Stimulated activated CD4-positive, alpha-beta T cell treated with anti-CD3 and anti-CD28 coated beads, Interleukin-1b, Interleukin-23, amount 100 ng/mL, for 4 hours (primary cell): ENCODE measurements at places on chromosomes 5 and 9.

DNA sequence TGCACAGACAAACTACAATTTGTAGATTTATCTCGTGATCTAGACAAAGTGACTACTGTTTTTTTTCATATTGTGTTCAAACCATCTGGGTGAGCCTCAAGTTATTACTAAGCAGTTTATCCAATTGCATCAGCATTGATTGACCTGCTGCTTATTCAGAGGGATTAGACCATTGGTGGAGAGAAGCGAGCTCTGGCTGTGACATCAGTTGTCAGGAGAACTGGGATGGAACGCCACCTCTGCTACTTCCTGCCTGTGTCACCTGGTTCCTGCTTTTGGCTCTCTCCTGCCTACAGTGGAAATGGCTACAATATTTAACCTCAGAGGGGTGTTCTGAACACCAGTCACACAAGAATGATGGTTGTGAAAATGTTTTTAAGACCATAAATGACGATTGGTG, 12.1 kb downstream of the NR4A3 start:
- no peak for DNase-seq

DNA sequence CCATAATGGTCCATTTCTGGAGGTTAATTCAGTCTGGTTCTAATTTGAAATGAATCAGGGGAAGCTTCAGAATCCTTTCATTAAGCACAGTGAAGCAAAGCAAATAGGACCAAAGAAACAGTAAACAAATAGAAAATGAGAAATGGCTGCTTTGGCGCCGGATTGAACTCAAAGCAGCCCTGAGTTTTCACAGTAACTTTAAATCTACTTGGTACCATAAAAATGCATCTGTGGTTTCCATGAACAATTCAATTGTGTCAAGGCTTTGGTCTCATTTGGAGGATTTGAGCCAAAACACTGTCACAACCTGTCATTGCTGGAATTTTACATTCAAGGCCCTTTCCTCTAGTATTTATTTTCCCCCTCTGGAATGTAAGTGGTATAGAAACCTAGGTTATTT, 25.9 kb upstream of the DAPK1 start:
- DNase-seq: no peak

- no peak for DNase-seq
These were observed 41.0 kb downstream of the FANCC start for GRCh38 chr9:95276395-95276954.

DNA sequence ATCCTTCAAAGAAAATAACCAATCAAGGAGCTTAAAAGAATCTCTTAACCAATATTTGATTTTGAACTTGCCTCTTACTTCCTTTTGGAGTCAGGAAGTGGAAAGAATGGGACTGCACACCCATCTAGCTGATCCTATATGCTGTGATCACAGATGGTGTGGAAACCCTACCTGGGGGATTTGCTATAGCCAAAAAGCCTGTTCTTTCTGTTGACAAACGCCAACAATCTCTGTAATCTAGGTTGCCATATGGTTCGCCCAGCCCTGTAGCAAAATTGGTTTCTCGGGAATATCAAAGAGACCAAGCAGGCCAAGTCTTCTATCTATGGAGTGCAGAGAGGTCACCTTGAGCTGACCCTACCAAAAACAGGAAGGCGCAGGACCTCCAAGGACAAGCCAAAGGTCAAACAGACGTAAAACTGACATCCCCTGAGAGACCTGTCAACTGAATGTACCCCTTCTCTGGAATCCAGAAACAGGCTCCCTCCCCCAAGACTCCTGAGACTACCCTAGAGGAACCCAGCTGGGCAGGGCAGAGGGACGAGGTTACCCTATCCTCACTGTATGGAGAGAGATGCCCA, 19.4 kb downstream of the NRG2 start:
- no peak for DNase-seq

DNA sequence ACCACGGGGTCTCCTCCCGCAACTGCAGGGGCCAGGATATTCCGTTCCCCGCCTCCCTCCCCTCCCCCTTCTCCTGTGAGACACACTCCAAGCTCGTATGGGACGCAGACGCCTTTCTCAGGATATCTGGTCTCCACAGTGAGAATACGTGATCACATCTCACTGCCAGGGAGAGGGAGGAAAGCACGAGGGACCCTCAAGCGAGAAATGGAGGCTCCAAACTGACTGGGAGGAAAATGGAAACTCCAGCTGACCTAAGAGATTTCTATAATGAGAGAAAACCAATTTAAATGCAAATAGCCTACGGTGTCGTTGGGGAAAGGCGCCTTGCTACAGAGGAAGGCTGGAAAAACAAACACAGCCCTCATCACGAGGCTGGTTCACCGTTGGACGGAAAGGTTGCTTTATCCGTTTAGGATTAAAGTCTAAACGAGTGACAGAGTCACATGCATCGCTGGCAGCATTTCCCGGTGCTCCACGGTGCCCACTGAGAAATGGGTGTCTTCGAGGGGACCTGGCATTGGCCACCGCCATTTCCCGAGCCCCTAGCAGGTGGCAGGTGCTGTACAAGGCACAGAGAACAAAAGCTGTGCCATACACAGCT, 116.9 kb upstream of the CPEB4 start:
- DNase-seq: no peak

GRCh38 chr9:123063177-123063598, 29.7 kb downstream of the GPR21 start:
- DNase-seq: no peak

- DNase-seq: no peak
These were observed 169.3 kb downstream of the GAPVD1 start for GRCh38 chr9:125431012-125431305.

GRCh38 chr9:90107726-90108655, 503.2 kb downstream of the GADD45G start:
- no peak for DNase-seq

DNA sequence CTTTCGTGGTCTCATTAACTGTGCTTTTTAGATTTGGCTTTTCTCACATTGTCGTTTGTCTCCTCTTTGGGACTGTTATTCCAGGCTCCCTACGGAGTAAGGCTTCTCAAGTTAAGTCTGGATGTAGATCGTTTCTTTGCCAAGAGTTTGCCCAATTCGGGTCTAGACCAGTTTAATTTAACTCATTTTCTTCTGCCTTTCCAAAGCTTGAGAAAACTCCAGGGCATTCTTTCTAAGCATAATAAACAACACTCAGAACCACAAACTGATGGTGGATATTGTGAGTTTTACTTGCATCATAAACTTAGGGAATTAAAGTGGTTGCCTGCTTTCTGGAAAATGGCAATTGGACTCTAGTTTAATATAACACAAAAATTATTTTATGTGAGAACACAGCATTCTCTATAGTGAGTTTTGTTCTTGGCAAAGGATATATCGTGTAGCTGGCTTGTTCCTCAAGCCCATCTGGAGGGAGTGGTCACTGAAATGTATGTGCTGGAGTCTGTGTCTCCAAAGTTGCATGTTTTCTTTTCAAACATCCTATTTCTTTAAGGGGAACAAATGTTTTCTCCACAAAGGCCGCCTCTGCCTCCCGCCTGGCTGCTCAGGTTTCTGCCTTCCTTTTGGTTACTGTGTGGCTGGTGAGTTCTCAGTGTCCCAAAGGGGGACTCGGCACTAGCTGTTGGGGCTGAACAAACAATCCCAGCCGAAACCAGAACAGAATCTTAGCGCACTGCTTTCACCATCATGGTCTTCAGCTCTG, 211.3 kb upstream of the FBN2 start:
- no peak for DNase-seq

DNA sequence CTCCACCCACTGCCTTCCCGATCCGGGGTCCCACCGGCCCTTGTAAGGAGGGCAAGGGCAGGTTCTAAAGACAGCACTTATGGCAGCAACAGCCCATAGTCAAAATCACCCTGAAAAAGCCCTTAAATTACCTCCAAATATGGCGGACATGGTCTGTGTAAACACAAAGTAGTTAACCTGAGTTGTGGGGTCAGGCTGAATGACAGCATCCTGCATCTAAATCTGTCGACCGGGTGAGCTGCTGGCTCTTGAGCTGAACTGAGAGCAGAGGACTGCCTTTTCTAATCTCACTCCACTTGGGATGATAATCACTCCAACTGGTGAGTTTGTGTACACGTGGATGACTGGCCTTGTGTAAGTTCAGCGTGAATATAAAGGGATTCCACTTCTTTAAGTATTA, 249.6 kb downstream of the DENND1A start:
- no peak for DNase-seq

DNA sequence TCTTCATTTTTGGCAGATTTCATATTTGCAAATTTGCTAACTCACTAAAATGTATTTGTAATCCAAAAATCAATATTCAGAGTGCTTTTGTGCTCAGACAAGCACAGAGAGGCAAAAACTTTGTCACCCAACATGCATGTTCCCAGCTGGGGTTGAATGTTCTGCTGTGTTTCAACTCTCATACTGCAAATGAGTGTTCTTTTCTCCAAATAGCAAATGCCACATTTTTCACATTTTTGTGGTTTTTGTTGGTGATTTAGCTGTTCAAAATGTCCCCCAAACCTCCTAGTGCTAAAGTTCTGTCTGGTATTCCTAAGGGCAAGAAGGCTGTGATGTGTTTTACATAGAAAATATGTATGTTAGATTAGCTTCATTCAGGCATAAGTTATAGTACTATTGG, 87.3 kb upstream of the PCSK5 start:
- DNase-seq: no peak

GRCh38 chr5:164354139-164354751, 848.8 kb downstream of the MAT2B start:
- no peak for DNase-seq

DNA sequence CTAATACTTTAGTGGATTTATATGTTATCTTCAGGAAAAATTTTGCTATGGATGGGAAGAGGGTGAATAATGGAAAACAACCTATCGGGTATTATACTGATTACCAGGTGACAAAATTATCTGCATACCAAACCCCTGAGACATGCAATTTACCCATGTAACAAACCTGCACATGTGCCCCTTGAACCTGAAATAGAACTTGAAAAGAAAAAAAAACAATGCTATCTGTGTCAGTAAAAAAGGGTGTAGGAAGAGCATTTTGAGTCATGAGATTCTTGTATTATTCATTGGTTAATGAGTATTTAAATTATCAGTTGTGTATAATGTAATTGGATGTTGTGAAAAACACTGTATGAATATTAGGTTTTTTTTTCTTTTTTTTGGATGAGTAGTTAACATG, 75.4 kb downstream of the PRR16 start:
- no peak for DNase-seq

- DNase-seq: no peak
These were observed 53.7 kb downstream of the MAP1B start for GRCh38 chr5:72160959-72161358.

GRCh38 chr5:65482296-65482735, 596 bp upstream of the ADAMTS6 start:
- DNase-seq: no peak

- peak; percentile 26 for DNase-seq
These were observed 13.2 kb downstream of the GZMK start for GRCh38 chr5:55037046-55037771.

- no peak for DNase-seq
These were observed 24.3 kb upstream of the F2R start for GRCh38 chr5:76691467-76692273.

DNA sequence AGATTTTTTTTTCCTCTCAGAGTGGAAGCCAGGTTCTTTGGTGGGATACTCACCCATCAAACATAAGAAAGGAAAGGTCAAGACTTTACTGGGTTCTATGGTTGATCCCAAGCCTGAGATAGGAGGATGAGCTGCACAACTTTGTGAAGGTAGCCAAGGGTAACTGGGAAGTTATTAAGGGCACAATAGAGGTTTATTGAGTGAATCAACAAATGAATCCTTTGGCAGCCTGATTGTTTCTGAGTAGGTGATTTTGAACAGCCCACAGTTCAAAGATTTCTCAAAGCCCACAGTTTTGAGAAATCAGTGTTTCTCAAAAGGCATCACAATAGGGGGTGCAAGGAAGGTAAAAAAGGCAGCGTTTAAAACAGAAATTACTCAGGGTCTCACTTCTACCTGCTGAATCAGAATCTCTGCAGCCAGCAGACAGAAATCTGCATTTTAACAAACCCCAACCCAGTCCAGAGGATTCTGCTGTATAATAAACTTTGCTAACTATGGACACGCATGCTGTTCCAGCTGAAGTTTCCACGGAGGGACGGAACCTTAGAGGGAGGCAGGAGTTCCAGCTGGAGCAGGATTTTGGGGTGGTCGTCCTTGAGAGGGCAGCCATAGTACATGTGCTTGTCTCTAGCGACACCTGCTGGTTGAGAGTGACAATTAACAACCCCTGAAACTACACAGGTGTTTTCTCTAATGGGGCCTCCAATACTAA, 32.7 kb upstream of the FSD1L start:
- peak; percentile 57 for DNase-seq

DNA sequence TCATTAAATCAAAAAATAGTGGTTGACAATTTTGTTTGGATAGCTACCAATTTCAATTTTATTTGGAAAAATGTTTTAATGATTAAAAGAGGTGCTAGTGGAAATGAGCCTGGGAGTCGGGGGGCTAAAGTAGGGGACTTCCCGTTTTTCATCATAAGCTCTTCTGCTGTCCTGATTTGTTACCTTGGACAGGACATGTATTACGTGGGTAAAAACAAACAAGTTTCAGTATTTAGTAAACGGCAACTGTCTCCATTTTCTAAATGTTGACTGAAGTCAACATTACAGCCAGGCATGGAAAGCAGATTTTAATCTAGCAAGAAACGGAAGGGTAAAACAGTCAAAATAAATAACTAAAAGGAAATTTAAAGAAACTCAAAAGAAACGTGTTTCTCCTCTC, 212.3 kb upstream of the GRAMD2B start:
- no peak for DNase-seq

DNA sequence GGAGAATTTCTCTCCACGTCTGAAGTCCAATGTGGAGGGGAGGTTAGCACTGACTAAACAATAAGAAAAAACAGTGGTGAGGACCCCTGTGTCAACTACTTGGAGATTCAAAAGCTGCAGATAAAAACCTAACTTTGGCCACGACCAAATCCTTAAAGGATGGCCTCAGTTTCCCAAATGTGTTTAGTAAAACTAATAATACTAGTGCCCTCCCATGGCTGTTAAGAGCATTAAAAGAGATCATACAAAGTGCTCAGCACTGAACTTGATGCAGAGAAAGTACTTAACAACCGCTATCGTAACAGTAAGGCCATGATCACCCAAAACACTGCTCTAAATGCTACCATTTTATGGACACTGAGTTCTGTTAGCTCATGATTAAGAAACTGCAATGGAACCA, 288.4 kb downstream of the EBF1 start:
- DNase-seq: no peak

DNA sequence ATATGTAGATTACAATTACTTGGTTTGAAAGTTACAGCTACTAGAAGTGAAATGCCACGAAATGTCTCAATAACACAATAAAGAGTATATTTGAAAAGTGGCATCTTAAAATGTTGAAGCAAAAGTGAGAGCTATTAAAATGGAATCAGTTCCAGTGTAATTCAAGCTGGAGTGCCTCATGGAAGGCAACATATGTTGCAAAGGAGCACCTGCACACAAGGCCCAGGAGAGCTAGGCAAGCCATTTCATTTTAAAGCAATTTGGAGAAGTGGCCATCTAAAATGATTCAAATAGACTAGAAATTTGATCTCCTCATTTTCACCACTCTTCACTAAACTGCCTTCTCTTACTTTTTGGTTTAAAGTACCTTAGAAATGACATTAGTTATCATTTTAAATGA, 167.8 kb downstream of the GABRB2 start:
- DNase-seq: no peak
